Stimulated activated CD8-positive, alpha-beta memory T cell treated with anti-CD3 and anti-CD28 coated beads, Interleukin-4, amount 100 ng/mL, for 1 hour (primary cell): ENCODE measurements at places on chromosomes 12 and 14.

DNA sequence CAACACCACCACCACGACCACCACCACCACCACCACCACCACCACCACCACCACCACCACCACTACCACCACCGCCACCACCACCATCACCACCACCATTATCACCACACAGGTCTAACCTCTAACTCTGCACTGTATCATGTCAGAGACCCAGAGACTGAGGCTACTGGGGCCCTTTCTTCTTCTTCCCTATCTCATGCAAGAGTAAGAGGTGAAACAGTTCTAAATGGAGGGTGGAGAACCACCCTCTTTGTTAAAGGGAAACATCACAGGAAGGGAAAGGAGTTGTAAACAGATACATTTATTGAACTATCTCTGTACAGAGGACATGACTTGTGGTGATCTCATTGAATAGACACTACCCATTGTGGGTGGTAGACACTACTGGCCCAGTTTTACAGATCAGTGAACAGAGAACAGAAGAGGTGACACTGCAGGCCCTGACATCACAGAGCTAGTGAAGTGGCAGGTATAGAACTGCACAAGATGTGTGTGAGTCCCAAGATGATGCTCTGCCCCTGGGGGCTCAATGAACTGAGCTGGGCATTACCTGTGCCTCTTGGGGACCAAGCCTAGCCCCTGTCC is 91.6 kb downstream of the FOXN3 start:
- no peak for DNase-seq

GRCh38 chr12:87846045-87846444 is 183.2 kb downstream of the C12orf50 start:
- DNase-seq: no peak

DNA sequence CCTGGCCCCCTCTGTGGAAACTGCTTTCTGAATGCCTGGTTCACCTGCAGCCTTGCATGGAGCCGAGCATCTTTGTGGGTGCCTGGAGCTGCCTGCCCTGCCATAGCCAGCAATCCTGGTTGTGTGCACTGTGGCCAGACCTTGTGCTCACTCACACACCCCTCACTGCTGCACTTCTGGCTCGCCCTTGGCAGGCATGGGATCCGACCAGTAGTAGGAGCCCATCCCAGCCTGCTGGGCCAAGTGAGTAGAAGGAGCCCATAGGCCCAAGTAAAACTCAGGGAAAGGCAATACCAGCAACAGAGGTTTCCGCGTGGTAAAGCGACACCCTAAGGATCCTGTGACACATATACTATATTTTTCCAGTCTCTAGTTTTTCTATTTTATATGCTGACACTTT is 270.0 kb upstream of the NAV3 start:
- no peak for DNase-seq

- no peak for DNase-seq
These were observed 131.1 kb upstream of the VRK1 start for GRCh38 chr14:96666088-96666487.

DNA sequence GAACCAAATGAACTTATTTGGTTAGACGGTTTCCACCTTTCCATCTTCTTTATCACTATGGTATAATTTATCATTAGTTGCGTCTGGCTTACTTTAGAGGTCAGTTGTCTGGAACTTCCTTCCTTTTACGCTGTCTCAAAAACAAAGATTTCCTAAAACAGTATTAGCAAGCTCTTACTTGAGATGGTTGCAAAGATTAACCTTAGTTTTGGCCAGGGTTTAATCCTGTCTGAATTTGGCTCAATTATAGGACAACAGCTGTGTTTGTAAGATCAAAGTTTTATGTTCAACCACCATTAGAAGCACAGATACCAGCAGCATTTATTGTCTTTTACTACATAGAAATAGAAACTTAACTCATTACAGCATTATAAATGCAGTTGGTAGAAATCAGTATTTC is 7.9 kb upstream of the WASHC3 start:
- DNase-seq: no peak

GRCh38 chr12:57777911-57778310 is 4.7 kb upstream of the TSFM start:
- no peak for DNase-seq

DNA sequence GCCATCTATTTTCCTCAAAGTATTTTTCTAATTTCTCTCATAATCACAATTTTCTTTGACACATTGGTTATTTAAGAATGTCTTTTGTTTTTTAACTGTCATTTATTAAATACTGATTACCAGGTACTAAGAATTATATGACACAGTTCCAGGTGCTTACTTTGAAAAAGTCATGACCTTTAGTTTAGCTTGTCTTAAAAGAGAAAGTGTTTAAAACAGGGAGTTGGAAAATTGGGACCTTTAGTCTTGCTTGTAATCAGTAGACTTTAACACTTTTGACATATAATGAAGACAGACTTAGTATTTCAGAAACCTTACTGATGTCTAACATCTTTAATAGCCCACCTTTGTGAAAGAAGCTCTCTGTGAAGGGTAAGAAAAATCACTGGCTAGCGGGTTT is 19.2 kb downstream of the CREBL2 start:
- DNase-seq: no peak

GRCh38 chr12:48280572-48280971 is 70.1 kb downstream of the ZNF641 start:
- no peak for DNase-seq

DNA sequence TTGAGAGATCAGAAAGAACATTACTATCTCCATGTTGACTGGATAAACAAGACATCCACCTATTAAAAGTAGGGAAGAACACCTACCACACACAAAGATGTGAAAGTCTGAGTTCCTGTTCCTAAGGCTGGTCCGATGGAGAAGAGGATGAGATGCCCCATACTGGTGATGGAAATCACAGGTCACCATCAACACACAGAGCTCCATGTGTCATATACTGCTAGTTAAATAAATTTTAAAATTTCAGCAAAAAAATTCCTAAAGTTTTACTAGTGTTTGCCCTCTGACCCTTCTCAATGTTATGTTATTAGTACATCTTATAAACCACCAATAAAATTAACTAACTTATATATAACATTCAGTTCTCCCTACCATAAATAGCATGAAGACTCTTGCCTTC is 59.1 kb downstream of the KCNA5 start:
- DNase-seq: no peak

DNA sequence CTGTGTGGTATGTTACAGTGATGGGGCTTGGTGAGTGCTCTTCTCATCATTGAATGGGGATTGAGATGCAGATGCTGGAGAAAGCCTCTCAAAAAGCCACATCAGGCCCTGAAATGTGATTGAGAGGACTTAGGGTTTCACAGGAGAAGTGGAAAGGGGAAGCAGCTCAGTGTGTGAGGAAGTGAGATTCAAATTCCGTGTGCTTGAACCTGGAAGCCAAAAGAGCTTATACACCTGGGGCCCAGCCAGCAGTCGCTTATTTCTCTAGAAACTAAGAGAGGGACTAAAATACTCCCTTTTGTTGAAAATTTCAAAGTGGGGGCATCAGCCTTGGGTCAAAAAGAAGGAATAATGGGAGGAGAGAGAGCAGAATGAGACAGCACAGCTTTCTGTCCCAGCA is 39.1 kb upstream of the GZMB start:
- DNase-seq: no peak

DNA sequence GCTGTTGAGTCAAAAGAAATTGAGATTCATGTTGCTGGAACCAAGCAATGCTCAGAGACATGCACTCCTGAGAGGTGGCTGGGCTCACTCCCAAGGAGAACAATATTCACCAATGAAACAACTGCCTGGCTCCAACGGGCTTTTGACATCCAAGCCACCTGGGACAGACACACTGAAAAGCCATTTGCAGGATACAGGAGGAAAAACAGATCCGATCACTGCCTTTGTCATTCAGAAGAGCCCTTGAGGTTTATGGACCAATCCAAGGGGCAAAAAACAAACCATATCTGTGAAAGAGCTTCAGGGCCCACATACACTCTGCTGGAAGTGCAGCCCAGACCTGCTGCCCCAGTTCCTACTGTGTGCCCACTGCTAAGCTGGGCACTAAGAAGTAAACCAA is 277.5 kb downstream of the NUAK1 start:
- no peak for DNase-seq

- no peak for DNase-seq
These were observed 25.0 kb downstream of the RERG start for GRCh38 chr12:15196221-15196620.

- no peak for DNase-seq
These were observed 35.8 kb upstream of the HDAC7 start for GRCh38 chr12:47855502-47855901.

DNA sequence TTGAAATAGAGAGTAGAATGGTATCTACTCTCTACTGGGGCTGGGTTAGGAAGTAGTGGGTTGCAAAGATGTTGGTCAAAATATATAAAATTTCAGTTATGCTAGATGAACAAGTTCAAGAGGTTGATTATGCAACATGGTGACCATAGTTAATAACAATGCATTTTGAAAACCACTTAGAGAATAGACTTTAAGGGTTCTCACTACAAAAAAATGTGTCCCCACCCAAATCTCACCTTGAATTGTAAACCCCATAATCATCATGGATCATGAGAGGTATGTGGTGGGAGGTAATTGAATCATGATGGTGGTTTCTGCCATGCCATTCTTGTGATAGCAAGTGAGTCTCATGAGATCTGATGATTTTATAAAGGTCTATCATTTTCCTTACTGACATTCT is 94.0 kb downstream of the C12orf50 start:
- no peak for DNase-seq

GRCh38 chr12:95996034-95996658 is at the start of gene HAL:
Gene HAL (minus strand): TSS chr12:95996344. CDS start chr12:95995910, 434 bp downstream.
- DNase-seq: no peak

DNA sequence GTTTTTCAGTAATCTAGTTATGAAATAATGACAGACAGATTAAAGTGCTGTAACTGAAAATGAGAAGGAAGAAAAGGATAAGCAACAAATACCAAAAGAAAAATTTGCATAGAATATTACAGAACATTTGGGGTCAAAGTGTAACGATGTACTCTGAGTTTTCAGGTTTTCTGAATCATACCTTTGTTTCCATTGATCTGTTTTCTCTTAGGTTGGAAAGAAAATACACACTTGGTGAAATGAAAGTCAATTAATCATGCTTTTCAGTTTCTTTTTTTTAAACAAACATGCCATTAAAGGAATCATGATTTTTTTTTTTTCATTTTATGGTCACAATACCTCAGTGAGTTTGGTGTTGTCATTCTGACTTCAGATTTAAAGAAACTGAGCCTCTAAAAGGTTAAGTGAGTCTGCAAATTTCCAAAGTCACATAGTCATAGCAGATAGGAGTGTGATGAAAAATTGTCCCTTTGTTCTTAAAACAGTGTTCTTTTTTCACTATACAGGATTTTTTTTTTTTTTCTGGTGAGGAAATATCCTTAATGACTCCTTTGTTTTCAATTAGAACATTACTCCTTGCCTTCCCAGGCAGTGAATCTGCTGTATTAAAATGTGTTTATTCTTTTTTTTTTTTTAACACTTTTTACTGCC is 35.9 kb upstream of the PZP start:
- DNase-seq: no peak

DNA sequence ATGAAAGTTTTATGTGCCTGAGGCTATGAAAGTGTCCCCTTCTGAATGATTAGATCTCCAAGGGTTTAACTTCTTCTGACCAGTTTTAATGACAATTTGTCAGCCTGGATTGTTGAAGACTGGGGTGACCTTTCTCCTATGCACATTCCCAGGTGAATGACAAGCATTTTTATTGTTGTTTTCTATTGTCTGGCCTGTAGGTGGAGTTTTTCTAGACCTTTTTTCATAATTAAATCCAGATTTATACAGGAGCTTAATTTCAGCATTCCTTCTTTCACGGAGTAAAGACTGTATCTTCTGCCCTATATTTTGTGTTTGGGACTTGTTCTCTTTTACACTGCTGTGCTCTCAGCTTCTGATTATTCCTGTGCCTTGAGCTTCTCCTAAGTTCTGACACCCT is 125.0 kb upstream of the FAR2 start:
- no peak for DNase-seq

DNA sequence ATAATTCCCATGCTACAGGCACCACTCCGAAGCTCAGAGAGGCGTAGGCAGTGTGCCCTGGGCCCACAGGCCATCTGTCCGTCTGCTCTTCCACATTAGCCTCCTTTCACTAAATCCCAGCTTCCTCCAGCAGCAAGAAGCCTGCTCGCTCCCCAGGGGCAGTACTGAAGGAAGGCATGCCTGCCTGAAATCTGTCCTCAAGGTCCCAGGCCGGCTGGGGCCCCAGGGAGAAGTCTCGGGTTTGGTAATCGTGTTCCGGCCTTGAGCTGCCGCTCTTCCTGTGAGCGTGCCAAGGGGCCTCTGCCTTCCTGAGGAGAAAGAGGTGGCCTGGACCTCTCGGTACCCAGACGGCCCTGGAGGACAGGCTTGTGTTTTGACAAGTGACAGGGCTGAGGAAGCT is 15.2 kb upstream of the DLK1 start:
- DNase-seq: no peak

DNA sequence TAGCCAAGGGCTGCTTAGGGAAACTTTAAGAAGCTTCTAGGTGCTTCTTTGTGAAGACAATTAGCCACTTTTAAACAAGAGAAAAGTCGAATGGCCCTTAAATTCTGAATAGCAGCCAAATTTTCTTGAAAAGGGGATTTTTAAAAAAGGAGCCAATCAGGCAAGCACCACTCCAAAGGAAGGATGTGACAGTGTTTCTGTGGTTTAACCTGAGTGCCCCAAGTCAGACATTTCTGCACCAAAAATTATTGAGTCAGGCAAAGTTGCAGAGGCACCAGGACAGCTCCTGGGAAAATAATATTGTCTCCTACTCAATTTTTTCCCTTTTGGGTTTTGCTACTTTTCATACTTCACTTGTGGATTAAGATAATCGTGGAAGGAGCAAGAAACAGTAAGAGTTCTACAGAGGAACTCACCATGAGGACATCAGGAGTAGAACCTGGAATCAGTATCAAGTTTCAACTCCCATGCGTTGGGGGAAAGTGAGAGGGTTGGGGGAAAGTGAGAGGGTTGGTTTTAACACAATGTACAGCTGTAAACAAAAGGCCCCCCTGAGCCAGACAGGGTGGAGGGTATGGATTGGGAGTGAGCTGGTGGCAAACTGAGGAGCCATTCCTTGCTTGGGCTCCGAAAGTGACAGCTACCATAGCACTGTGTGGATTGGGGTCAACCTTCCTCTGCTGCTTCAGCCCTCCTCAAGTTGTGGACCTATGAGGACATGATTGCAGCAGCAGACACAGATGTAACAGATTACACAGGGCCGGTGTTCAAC is 90.8 kb downstream of the SLC38A1 start:
- DNase-seq: no peak

DNA sequence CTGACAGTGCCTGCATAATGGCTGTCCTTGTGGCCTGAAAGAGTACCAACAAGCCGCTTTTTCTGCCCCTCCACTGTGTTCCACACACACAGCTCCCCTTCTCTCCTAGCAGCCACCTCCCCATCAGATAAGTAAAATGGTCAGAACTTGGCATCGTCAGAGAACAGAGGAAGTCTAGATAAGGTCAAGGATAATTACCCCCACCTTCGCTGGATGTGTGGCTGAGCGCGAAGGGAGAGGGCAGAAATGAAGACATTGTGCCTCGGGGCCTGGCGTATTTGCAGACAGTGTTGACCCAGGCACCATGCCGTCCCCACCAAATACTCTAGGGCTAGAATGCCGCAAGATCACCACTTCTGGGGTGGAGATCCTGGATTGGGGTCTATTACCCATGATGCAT is 30.6 kb downstream of the FBXO21 start:
- DNase-seq: no peak
